ENCODE measurements at places on chromosomes 2 and 18. TPM values are rescaled to one million over a fixed set of nuclear protein-coding genes. Genes with fewer than 3 reads are reported as not detected.

GRCh38 chr18:32696376-32696775 lies 76.4 kb downstream of the KLHL14 start:
- no peak for DNase-seq

GRCh38 chr18:59690186-59690982 lies 6.8 kb downstream of the CCBE1 start:
- DNase-seq = no peak

DNA sequence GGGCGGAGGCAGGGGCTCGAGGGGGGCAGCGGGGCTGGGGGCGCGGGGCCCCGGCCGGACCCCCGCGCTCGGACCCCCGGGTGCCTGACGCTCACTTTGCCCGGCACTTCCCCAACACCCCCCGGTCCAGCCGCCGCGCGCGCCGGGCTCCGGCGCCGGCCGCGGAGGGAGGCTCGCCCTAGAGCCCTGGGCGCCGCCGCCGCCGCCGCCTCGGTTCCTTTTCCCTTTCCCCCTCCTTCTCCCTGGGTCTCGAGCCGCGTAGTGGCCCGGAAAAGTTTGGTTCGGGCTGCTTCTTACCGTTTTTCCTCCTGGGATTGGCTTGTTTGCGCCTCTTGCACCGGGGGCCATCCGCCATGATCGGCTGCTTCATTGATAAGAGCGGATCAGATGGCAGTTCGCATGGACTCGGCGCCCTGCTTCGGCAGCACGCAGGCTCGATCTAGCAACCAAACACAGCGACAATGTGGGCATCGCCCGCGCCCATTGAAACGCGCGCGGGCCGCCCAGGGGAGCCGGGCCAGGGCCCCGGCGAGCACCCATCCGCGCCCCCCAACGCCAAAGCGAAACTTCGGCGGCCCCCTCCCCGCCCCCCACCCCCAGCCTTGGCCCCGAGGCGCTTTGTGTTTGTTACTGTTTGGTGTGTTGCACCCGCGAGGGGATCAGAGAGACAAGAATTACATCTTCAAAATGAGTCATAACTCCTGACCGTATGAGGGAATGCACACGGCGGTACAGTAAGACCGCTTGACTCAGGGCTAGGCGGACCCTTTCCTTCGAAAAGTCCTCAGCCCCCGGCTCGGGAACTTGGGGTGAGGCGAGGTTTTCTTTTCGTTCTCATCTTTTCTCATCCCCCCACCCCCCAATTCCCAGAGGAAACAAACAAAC lies 2.7 kb downstream of the ZEB2 start:
- no peak for DNase-seq

DNA sequence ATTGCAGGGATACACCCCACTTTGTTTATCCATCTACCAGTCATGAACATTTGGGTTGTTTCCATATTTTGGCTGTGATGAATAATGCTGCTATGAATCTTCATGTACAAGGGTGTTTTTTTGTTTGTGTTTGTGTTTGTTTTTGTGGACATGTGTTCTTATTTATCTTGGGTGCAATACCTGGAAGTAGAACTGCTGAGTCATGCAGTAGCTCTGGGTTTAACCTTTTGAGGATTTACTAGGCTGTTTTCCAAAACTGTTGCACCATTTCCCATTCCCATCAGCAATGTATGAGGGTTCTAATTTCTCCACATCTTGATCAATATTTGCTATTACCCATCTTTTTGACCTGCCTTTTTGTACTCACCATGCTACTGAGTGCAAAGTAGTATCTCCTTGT lies 140.0 kb upstream of the CYP1B1 start:
- no peak for DNase-seq

GRCh38 chr2:119544075-119544938 lies at the start of gene CFAP221:
Gene CFAP221, plus strand, starts transcription at chr2:119544449. Its CDS starts 1,683 bp downstream, at chr2:119546132.
- peak; percentile 82 for DNase-seq

- no peak for DNase-seq
Observed at GRCh38 chr2:201960305-201960704, 73.3 kb upstream of the FZD7 start.

GRCh38 chr2:191533693-191534180 lies 144.2 kb upstream of the NABP1 start:
- DNase-seq = no peak

- no peak for DNase-seq
Observed at GRCh38 chr2:172395503-172395902, 31.9 kb upstream of the ITGA6 start.

GRCh38 chr18:59767732-59768131 lies 70.5 kb upstream of the CCBE1 start:
- DNase-seq = no peak

- DNase-seq = no peak
Observed at GRCh38 chr18:55794288-55795052, 206.5 kb upstream of the TCF4 start.

- DNase-seq = no peak
Observed at GRCh38 chr2:96088340-96089335, 27.7 kb downstream of the ADRA2B start.

GRCh38 chr18:11051462-11051861 lies 97.9 kb downstream of the PIEZO2 start:
- no peak for DNase-seq

DNA sequence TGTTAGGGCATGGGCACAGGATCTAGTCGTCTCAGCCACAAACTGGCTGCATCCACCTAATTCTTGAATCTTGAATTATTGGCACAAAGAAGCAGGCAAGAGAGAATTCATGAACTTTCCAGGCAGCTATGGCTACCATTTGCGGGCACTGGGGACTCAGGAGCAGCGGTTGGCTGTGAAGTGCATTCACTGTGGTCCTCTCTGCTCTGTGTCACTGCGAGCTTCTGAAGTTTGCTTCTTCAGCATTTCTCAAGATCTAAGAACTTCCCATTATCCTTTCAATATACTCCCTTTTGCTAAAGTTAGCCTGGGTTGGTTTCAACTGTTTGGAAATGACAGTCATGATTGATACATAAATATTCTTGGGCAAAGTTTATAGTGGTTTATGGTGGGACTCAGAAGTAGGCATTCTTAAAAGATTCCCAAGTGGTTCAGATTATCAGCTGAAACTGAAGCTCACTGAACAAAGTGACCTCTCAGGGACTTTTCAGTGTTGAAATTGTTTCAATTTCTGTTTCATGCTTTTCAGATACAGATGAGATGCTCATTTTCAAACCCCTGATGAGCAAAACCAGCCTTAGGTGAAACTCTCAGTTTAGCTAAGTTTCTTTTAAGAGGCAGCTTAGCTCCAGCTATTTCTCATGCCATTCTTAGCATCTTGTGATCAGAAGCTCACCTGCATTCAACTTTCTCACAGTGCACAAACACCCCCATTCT lies 1258.3 kb upstream of the GYPC start:
- no peak for DNase-seq

DNA sequence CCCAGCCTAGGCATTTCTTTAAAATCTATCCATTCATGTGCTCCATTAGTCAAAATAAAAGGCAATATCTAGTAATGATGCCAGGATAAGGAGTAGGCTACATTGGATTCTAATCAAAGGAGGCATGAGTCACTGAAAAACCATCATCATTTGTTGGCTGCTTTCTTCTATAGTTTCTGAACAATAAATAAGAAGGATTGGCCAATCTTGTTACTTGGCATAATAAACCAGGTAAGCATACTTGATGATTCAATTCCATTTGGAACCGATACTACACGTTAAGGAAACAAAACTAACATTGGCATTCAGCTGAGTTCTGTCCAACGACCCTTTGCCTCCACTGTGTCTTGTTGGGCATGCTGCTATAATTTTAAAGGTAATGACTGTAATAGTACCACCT lies 27.2 kb downstream of the ATP8B1 start:
- no peak for DNase-seq

DNA sequence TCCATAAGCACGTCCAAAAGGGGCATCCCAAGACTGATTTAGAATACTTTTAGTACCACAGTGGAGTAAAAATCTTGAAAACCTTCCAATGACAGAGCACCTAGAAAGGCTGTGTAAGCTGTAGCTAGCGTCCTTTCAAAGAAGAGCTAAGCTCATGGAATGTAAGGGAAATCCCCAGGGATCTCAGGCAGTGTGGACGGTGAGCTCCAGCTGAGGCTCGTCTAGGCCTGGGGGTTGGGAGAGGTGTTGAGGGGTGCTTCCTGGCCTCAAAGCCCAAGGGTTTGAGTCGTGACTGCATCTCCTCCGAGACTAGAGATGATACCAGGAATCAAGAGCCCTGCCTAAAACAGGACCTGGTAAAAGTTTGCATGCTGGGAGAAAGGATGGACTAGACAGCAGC lies 7.6 kb downstream of the CTIF start:
- no peak for DNase-seq

GRCh38 chr2:239443666-239444567 lies 43.1 kb upstream of the HDAC4 start:
- DNase-seq = no peak

DNA sequence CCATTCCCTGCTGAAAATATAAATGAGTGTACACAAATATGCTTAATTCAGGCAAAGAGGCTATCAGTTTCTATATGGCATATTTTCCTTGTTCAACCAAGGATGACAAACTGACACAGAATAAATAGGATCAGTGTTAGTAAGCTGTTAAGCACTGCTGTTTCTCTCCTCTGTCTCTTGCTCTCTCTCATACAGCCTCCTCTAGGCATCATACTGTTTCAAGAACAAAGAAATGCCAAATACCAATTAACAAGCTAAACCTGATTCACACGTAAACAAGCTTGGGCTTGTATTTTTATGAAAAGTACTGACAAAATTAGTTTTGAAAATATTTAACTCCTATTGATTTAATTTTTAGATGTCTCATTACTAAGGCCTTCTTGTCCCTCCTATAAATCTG lies 1027.2 kb upstream of the ACVR2A start:
- DNase-seq = no peak

DNA sequence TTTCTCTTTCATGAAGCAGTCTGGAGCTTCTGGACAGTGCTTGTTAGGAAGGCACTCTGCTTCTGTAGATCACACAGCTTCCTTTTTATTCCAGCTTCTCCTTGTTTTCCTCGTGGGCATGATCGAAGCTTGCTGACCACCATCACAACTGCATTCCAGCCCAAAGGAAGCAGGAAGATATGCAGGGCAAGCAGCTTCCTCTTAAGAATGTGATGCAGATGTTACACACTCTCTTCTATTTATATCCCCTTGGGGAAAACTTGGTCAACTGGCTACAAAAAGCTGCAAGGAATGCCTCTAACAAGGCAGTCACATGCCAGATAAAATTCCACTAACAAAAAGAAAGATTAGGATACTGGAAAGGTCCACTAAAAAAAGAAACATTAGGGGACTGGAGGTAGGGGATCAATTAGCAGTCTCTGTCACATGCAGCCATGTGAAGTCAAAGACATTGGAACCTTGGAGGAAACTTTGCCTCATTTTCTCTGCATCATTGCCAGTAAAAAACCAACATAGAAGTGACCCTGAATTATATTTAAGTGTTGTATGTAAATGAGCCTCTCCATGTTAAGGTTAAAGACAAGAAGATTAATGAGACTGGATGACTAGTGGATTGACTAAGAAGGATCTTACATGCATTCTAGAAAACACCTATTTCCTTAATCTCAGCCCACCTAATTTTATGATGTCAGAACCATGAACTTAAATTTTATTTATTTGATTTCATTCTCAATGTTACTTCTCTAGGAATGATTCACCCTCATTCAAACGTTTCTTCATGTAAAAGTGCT lies 98.3 kb downstream of the NAB1 start:
- no peak for DNase-seq

DNA sequence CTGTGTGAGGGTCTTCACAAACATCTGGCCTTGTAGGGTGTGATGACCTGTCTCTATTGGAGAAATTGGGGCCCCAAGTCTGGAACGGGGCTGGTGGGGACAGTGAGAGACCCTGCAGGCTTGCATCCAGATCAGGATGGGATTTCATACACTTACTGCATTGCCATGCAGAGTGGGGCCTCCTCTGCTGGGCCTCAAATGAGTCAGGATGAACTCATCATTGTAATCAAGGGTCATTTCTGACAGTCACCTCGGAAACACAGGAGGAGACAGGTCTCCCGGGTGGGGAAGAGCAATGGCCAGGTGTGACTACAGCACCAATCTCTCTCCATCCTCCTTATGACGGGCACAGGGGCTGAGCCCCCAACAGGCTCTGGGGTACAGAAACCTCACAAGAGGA lies 48.1 kb upstream of the GALR1 start:
- no peak for DNase-seq

GRCh38 chr18:33532978-33533377 lies 45.0 kb upstream of the ASXL3 start:
- DNase-seq = no peak

DNA sequence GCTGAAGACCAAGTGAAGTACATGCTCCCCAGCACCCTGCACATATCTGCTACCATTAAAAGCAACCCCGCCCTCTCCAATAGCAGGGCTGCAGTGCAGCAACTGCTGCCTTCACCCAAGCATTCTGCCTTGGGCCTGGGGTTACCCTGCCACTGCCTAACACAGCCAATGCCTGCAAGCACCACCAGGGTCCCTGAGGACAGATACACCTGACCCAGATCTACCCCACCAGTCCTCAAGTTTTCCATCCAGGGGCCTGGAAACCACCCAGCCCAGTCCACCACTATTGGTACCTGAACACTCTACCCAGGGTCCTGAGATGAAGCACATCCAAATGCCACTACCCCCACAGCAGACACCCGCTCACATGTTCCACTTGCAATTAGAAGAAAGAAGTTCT lies 181.1 kb upstream of the RBBP8 start:
- DNase-seq = no peak

- DNase-seq = no peak
Observed at GRCh38 chr18:79877163-79878091, 74.0 kb downstream of the SLC66A2 start.

- no peak for DNase-seq
Observed at GRCh38 chr2:200624026-200624425, 38.2 kb downstream of the AOX1 start.

DNA sequence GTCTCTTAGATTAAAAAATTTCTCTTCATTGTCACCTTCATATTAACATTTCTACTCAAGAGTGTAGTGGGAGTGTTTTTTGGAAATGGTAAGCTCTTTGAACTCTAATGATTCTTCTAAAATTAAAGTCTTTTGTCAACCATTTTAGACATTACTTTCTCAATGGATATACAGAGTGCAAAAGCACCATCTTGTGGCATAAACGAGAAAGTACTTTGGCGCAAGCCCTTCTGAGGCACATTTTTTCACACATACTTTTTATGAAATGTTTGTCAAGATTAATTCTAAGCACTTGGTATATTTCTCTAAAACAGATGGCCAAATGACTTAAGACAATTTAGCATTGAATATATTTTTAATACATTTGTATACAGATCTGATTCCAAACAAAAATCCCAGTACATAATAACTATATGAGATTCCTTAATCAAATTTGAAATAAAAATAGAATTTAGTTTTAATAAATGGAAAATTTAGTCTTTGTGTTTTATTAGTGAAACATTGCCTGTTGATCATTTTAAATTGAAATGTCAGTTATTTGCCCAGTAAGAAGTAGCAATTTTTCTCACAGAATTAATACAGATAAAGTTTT lies 63.3 kb upstream of the GALNT5 start:
- DNase-seq = no peak

Gene NT5DC4
- polyA plus RNA-seq = not detected

Gene TDRD15
- not detected for polyA plus RNA-seq

Gene HNMT
- polyA plus RNA-seq = 96.1 TPM

Gene NPC1
- 25.4 TPM for polyA plus RNA-seq

Gene LONRF2
- polyA plus RNA-seq = 3.8 TPM

Gene MFSD2B
- polyA plus RNA-seq = 5.4 TPM
